ENCODE measurements at places on chromosomes 2 and 18.

DNA sequence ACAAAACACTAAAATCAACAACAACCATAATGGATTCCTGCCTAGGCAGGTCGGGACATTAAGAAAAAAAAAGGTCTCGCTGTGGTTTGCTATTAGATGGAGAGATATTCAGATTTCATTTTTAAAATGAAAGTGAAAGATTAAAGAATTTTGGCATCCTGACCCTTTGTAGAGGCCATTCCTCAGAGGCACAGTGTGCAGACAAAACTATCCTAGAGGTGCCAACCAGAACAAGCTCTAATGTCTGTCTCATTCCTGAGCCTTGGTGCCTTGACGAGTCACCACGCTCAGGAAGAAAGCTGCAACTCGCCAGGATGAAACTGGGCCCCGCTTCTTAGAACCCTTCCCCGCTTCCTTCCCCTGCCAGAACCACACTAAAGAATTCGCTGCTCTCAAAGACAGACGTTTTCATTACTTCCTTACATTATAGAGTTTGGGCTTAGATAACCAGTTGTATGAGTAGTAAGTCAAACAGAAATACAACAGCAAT is 156.0 kb downstream of the TGIF1 start:
- no peak for DNase-seq

DNA sequence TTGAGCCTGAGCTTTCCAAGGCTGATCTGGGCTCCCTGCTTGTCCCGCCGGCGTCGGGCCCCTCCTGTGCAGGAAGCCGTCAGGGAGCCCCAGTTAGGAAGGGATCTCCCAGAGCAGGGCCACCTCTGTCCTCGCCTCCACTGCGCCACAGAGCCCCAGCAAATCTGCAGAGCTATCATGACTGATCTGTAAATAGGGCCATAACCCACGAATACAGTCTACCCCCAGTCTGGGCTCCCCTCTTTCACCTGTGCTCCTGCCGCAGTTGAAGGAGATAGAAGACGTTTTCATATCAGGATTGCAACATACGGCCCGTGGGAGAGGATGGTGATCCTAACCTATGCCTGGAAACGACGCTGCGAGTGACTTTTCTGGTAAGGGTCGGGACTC is 138.7 kb downstream of the PTGR3 start:
- peak; percentile 76 for DNase-seq

DNA sequence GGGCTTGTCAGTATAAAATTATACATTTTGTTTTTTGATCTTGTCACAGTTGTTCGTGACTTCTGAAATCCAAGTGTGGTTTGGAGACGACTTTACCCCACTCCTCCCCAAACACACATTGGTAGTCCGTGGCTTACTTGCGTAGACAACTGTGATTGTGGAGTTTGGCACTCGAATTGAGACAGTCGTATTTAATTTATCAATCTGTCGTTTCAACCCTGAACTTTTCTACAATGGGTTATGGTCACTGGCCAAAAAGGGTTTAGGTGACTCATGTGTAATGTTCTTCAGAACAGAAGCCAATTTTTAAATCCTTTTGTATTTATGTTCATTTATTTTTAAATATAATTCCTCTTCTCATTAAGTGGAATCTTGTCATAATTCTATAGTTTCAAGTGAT is 129.9 kb downstream of the SPTBN1 start:
- DNase-seq: no peak

- no peak for DNase-seq
Measured at GRCh38 chr2:41791523-41791922, 256.3 kb upstream of the PKDCC start.

DNA sequence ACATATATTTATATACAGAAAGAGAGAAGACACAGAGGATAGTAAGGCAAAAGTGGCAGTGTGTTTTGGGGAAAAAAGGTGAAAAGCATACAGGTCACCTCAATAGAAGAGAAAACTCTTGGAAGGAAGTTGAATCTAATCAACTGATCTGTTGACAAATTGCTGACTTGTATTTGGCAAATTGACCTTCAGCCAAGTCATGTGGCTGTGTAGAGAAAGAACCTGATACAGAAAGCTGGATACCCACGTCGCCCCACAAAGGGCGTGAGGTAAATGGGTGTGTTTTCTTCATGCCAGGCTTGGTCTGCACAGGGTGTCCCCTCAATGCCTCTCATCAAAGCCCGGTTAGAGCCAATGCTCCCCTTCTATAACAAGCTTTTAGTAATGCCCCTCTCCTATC is 230.0 kb upstream of the KLHL29 start:
- no peak for DNase-seq

- DNase-seq: no peak
Measured at GRCh38 chr2:222944552-222944951, 83.7 kb downstream of the ACSL3 start.

DNA sequence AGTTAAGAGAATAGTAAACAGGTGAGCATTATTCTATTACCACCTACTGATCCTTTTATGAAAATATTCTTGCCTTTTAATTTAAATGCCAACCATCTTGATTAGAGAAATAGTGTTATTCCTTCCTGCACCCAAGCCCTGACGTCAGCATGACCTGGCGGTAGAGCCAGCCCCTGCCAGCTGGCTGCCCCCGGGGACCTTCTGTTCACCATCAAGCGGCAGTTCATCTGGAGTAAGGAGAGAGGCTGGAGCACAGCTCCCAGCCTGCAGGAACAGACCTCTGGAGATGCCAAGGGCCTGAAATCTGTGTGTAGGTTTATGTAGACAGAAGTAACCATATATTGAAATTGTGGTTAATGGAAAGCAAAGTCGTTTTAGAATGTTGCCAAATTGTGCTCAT is 171.8 kb downstream of the GBX2 start:
- DNase-seq: no peak

DNA sequence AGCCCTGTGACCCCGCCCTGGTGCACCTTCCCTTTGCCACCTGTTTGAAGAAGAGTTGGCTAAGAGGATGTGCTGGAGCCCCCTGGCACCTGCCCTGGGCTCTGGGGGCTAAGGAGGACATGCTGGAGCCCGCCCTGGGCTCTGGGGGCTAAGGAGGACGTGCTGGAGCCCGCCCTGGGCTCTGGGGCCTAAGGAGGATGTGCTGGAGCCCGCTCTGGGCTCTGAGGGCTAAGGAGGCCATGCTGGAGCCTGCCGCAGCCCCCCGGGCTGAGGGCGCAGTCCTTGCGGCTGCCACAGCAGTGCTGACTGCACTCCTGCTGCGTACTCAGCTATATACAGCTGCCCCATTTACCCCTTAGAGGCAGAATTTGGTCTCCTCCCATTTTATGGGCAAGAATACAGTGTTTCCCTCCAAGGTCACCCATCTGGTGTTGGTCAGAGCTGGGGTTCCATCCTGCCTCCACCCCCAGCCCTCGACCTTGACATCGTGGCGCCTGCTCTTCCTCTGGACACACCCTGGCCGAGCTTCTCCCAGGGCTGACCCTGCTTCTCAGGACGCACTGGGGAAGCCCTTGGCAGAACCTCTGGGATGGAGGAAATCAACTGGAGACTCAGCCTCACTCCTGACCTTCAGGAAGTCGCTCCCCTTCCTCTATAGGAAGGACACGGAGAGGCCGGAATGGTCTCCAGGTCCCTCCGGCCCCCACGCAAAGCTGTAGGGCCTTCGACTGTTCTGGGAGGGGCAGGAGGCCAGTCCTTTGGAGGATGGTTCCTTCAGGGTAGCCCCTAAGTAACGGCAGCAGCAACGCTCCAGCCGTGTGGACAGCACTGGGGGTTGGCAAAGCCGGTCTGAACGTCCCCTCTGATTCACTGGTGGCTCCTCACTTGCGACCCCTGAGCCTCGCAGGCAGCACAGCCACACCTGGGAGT is 65.0 kb upstream of the HPCAL1 start:
- no peak for DNase-seq

DNA sequence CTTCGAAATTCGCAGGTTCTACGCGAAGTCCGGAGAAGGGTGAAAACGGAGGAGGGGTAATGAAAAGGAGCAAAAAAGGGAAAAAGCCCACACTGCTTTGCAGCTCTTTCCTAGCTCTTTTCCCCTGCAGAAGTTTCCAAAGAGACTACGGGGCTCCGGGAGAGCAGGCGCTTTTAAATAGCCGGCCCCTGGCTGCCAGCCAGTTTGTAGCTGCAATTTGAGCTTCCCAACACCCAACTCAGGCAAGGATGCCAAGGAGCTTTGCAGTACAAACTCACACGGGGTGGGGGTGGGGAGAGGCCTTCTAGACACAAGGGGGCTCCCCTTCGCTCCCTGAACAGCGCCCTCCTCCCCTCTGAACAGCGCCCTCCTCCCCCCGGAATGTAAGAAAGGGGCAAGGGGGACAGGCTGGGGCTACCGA is at the start of gene IGFBP5:
IGFBP5 (minus strand) TSS at position 149 of the 421 bp plus-strand sequence. CDS start 774 bp downstream, outside the sequence.
- DNase-seq: no peak

DNA sequence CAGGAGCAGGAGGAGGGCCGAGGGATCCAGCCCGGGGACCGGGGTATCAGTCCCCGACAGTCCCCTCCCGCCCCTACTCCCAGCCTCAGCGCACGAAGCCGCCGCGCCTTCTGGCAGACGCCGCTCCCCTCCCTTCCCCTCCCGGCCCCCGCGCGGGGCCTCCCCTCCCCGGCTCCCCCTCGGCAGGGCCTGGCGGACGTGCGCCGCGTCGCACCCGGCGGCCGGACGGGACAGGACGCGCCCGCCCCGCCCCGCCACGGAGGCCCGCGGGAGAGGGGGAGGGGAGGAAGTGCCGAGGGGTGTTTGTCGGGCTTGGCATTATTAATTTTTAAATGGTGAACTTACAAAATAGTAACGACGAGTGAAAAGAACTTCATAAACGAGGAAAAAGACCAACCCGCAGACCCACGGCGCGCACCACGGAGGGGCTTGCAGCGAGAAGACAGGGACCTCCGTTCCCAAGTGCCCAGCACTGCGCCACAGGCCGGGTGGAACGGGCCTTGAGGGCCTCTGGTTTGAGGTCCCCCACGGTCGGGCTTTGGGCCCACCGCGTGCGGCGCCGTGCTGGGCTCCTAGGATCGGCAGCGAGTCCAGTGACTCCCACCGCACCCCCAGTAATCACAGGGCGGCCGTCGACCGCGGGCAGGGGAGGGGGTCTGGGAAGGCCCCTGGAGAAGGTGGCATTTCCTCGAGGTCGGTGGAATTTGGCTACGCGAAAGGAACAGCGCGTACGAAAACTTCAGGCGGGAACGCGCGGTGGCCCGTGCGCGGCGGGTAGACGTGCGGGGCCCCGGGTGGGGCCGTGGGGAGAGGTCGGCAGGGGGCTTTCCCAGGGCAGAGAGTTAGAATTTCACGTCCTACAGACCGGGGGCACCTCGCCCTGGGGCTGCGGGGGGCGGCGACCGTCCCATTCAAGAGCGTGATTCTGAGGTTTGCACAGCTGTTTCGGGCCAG is 954 bp upstream of the CTDSP1 start:
- no peak for DNase-seq

- DNase-seq: no peak
Measured at GRCh38 chr2:231674587-231675338, 33.6 kb upstream of the PTMA start.

DNA sequence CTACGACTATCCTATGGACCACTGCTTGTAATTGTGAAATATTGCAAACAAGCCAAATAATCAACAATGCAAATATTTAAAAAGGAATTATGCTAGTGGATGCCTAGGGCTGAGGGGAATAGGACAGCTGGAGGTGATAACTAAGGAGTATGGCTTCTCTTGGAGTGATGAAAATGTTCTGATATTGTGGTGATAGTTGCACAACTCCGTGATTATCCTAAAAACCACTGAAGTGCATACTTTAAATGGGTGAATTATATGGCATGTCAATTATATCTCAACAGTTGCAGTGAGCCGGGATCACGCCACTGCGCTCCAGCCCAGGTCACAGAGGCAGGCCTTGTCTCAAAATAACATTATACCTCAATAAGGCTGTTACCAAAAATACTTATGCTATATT is 125.1 kb upstream of the SH3BP4 start:
- DNase-seq: no peak

GRCh38 chr2:216987252-216987821 is 127.5 kb upstream of the TNP1 start:
- DNase-seq: no peak

GRCh38 chr2:139159177-139159576 is 379.0 kb upstream of the NXPH2 start:
- DNase-seq: no peak

- DNase-seq: no peak
Measured at GRCh38 chr2:119005051-119005450, 63.1 kb downstream of the MARCO start.

DNA sequence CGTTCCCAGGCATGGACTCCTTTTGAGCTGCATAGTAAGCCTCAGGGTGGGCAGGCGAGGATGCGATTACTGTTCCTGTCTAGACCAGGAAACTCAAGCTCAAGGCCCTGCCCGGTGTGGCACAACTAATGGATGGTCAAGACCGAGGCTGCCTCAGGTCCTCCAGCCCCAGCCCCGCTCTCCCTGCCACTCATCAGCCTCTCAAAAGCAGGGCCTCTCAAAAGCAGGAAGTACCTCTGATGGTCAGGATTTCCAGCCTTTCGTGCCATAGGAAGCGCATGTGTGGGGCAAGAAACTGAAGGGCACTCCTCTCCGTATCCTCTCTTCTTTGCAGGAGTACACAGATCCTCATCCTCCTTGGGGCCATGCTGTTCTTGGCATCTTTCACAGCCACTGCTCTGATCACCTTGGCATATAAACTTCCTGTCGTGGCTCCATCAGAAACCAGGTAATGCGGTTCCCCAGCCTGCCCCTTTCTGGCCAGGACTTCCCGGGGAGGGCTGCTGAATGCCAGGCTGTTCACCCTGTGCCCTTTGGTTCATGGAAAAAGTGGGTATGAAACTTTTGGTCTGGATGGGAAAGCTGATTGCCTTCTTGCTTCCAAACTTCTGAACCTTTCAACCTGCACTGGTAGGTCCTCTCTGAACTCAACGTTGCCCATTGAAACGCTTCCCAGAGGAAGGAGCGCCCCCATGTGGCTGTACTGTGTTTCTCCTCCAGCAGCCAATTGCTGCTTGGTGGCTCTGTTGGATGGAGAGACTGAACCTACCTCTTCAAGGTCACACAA is 82.8 kb upstream of the SEC11C start:
- no peak for DNase-seq

DNA sequence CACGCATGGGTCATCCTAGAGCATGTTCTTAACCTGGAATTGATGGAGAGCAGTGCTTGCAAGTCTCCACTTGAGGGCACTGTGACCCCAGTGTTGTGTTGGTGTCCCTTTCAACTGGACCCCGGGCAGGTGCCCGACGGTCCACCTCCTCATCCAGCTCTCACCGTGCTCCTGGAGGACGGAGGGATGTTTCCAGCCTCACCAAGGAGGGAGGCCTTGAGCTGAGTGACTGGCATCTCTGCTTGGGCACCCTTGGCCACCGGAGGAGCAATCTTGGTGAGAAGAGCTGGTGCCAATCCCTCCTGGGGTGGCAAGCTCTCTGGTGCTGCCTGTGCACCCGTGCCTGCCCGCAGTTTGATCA is 45.4 kb upstream of the ASB18 start:
- DNase-seq: peak; percentile 64

- DNase-seq: no peak
Measured at GRCh38 chr2:118090387-118091139, 2.3 kb downstream of the INSIG2 start.

DNA sequence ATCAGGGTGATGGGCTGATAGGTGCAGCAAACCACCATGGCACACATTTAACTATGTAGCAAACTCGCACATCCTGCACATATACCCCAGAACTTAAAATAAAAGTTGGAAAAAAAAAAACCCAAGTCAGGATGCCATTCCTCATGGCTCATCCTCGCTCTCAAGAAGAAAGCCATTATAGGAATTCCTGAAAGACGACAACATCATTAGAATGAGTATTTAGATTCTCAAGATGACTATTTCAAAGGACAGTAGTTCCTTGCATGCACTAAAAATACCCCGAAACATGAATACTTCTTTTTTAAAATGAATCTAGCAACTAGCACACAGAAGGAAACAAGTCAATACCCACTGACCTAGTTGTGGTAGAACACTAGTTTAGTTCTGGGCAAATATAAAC is 285.8 kb upstream of the REV1 start:
- DNase-seq: no peak
